ENCODE measurements at places on chromosomes 1 and 21.

- no peak for DNase-seq
Measured at GRCh38 chr1:67436511-67437055, 6.4 kb upstream of the SERBP1 start.

- no peak for DNase-seq
Measured at GRCh38 chr1:119358636-119359035, 9.9 kb upstream of the HAO2 start.

DNA sequence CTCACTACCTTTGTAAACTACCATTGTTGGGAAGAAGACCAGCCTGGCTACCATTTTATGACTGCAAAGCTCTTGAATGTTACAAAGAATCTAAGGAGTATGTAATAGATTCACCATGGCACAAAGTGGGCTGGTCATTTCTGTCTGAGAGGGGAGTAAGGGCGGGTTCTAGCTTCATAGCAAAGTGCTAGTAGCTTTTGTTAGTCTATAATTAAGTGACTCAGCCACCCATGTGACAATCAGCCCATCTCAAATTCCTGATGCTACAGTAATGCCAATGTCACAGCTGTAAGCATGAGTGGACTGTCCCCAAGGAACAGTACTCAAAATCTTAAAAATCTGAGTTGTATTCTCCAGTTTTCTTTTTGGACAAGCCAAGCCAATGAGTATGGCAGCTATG is 15.4 kb upstream of the OTUD3 start:
- no peak for DNase-seq

DNA sequence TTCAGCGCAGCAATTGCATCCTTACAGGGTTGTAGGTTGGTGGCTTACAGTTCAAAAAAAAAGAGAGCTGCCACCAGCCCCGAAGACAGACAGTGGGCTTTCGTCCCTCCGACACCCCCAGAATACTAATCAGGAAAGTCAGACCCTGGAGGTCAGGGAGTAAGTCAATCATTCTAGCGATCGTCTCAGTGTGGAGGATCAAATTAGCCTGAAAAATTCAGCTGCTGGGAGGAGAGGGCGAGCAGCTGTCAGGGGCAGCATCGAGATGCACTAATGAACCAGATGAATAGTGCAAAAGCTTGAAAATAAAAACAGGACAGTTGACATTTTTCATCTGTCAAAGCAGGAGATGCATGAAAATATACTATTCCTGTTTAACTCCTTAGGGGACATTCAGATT is 138.4 kb downstream of the NEK7 start:
- DNase-seq, result no peak

- DNase-seq, result no peak
Measured at GRCh38 chr1:30081379-30082102, 641.8 kb downstream of the MATN1 start.

- DNase-seq, result no peak
Measured at GRCh38 chr1:199081739-199082138, 442.9 kb downstream of the PTPRC start.

DNA sequence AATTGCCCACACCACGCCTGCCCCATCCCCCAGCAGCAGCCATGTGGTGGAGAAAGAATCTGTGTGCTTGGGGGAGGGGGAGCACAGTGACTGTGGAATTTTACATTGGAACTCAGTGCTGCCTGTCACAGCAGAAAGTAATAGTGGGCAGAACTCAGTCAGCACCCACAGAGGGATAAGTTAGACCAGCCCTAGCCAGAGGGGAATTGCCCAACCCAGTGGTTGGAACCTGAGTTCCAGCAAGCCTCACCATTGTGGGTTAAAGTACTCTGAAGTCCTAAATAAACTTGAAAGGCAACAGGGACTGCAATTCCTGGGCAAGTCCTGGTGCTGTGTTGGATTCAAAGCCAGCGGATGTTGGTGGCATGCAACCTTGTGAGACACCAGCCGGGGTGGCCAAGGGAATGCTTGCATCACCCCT is 88.8 kb downstream of the MRPL39 start:
- no peak for DNase-seq

DNA sequence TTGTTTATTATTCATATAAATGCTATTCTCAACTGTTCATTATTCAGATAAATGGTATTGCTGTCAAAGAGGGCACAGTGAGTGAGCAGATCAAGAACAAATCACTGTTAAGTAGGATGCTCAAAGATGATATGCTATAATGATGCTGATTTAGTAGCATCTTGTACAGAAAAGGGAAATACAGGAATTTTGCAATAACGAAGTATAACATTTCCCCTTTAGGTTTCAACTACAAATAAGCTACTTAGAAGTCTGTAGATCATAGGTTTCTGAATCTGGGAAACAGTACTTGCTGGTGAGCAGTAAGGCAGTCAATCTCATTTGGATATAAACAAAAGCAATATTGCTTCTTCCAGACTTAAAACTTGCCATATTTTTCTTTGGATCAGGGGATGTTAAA is 27.3 kb upstream of the RCOR3 start:
- no peak for DNase-seq

DNA sequence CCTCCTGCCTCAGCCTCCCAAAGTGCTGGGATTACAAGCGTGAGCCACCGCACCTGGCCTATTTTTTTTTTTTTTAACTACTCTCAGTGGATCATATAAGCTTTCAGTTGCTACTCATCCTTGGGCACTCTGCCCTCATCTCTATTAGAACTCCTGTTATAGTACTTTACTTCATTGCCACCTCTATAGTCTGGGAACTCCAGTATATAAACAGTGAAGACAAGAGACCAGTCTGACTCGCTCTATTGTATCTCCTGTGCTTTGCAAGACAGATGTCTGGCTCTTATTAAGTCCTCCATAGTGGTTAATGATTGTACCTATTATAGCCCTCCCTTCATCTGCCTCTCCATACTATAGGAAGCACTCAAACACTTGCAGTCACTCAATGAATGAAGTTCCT is 15.1 kb downstream of the KHDRBS1 start:
- no peak for DNase-seq

DNA sequence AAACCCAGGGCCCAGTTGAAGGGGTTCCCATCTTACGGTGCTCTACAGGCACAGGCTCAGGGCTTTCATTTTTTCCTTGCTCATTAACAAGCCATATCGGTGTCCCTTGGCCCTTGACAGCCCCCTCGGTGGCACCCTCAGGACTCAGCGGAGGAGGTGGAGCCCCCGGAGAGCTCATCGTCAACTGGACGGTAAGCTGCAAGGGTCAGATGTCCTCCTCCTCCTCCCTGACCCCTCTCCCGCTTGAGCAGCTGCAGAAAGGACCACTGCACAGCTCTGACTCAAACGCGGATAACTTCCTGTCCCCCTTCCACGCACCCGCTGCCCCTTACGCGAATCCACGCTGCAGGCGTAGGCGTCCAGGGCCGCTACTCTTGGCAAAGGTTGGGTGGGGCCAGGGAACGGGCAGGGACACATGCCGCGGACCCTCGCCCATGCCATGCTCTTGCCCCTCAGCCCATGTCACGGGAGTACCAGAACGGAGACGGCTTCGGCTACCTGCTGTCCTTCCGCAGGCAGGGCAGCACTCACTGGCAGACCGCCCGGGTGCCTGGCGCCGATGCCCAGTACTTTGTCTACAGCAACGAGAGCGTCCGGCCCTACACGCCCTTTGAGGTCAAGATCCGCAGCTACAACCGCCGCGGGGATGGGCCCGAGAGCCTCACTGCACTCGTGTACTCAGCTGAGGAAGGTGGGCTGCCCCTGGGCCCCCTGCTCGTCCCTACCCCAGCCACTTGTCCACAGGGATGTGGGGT is 14.7 kb downstream of the TMEM81 start:
- no peak for DNase-seq

DNA sequence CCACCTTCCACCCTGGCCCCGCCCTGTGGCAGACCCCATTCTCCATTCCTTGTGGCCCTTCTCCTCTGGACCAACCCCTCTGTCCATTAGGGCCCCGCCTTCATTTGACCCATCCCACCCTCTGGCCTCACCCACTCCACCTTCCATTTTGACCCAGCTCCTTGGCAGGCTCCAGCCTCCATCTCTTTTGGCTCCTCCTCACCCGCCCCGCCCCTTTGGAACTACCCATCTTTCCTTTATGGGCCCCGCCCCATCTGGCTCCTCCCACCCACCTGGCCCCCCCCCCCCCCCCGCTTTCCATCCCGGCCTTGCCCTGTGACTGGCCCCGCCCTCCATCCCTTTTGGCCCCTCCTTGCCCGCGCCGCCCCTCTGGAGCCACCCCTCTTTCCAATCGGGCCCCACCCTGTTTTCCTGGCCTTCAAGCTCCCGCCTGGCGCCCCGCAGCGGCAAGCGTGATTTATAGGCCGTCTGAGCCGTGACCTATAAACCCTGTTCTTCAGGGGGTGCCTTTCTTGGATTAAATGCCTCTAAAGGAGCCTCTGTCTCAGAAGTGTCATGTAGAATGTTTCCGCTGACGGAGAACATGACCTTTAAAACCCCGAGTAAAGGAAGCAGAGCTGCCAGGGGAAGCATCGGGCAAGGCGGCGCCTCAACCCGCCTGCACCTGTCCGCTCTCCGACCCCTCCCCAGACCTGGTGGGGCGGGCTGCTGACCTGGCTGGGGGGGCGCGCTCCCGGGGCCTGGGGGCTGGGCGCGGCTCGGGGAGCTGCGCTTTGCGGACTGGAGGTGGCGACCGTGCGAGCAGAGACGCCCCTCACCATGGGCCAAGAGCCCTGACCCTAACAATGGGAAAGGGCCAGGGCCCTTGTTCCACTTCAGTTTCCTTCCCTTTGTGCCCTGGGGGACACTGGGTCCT is 178.0 kb downstream of the CAMTA1 start:
- DNase-seq, result no peak

DNA sequence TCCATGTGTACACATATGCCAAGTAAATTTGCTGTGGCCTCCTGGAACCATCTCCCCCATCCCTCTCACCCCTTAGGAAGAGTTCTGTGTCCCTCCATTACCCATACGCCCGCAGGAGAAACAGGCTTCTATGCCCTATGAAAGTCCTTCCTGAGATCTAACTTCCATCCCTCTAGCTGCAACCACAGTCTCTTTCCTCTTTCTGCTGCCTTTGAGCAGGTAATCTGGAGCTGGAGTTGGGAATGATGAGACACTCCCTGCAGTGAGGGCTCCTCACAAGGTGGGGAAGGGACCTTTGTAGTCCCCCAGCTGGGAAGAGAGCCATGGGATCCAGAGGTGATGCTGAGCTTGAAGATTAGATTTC is 2.0 kb upstream of the KCNQ4 start:
- no peak for DNase-seq

- no peak for DNase-seq
Measured at GRCh38 chr1:29827237-29827750, 591.0 kb downstream of the PTPRU start.

DNA sequence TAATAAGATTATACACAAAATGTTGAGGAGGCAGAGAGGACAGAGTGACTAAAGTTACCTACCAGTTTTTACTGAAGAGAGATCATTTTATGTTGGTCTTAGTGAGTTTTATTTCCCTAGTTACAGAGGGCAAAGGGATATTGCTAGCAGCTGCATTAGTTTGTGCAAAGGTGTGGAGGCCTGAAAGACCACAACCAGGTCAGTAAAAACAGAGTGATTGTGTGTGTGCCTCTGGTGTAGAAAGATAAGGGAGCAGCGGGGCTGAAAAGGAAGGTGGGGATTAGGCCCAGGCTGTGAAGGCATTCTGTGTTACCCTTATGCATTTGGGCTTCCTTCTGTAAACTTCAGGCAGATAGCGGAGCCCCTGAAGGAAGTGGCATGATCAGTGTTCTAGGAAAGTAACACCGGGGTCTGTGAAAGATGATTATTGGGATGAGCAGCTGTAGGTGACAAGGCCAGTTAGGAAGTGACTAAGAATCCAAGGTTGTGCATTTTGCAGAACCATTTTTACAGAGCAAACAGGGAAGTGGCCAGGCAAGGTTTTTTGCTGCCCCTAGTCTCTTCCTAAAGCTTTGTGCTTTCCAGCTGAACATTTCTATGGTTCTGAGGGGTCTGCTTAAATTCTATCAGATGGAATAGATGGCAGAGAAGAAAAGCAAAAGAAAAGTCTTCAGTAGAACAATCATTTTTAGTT is 3.7 kb downstream of the GADD45A start:
- no peak for DNase-seq

DNA sequence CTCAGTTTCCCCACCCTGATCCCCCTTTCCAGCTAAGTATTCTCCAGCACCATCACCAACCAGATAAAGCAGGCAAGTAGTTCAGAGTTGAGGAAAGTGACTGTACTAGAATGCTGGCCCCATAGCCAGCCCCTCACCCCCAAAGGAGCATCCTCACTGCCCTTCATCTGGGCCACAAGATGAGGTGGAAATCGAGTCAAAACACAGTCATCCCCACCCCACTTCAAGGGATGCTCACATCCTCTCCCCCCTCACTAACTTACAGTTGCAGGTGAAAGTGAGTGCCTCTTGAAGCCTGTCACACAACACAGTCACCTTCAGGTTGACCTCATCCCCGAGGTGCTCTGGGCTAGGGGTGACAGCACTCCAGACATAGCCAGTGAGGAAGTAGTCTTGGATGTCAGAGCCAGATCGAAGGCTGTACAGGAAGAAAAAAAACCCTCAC is 30.4 kb downstream of the PIK3C2B start:
- no peak for DNase-seq

GRCh38 chr1:63601912-63602311 is 8.7 kb downstream of the PGM1 start:
- DNase-seq, result no peak

- DNase-seq, result no peak
Measured at GRCh38 chr21:45655124-45655523, 11.6 kb downstream of the PCBP3 start.

DNA sequence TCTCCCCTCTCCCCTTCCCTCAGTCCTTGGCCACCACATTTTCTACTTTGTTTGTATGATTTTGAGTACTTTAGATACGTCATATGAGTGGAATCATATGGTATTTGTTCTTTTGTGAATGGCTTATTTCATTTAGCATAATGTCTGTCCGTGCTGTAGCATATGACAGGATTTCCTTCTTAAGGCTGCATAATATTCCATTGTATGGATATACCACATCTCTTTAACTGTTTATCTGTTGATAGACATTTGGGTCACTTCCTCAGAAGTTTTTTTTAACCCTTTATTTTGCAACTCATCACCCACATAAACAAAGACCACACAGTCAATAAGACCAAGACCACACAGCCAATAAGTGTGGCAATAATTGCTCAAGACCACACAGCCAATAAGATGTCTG is 24.9 kb downstream of the FAM163A start:
- DNase-seq, result no peak

DNA sequence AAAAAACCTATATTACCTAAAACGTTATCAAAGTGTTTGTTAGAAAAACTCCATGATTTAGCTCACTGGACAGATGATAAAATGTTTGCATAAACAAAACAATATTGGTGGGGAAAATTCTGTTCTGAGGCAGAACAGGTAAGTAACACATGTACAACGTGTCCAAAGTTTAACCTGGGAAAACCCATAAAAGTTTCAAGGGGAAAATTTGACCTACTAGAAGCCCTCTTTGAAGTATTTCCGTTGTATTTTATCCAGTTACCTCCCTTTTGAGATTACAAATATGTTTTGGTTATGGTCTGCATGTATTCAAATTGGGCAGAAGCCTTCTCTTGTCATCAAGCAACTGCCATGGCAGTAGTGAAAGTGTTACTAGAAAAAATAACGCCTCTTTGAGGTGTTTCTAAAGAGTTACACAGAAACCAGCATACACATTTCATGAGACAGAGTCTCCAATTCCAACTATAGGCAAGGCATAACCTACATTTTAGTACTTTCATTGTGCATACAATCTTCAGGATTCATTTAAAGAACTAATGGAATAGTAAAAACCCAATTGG is 58.0 kb upstream of the PDC start:
- DNase-seq, result no peak

Data from NCI-H510A (cell line).